ENCODE measurements at places on chromosomes 3 and 15.
A peak's percentile ranks its signal among the peaks of the same experiment; 100 is the strongest.

- peak; percentile 60 for DNase-seq
Observed at GRCh38 chr3:179260949-179261765, 10.2 kb upstream of the KCNMB3 start.

- DNase-seq: no peak
Observed at GRCh38 chr3:141049681-141050080, 1.5 kb upstream of the SPSB4 start.

- DNase-seq: no peak
Observed at GRCh38 chr15:73838831-73839426, 34.4 kb upstream of the TBC1D21 start.

DNA sequence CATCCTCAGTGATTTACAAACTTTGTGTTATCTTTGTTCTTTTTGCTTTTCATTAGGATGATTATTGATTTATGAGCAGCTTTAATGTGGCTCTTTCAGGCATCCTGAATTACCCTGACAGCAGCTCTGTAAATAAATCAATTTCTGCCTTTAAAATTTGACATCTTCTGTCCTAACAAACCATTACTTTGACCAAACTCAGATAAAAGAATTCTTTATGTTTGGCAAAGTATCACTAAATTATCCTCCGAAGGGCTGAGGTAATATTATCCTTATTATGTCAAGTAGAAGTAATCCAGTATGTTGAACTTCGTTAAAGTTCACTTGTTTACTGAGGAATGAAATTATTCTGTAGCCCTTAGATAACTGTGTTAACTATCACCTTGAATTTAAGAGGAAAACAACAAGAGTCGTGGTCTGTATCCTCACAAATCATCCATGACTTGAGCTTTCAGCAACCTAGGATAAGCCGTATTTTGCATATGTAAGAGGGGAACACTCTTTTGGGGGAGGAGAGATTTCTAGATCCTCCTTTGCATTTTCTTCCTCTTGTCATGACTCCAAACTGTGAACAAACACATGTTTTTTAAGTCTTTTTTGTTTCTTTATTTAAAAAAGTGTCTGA lies 173.2 kb upstream of the STAC start:
- no peak for DNase-seq

GRCh38 chr15:22979238-22980188 lies 655 bp downstream of the CYFIP1 start:
- peak; percentile 4 for DNase-seq

DNA sequence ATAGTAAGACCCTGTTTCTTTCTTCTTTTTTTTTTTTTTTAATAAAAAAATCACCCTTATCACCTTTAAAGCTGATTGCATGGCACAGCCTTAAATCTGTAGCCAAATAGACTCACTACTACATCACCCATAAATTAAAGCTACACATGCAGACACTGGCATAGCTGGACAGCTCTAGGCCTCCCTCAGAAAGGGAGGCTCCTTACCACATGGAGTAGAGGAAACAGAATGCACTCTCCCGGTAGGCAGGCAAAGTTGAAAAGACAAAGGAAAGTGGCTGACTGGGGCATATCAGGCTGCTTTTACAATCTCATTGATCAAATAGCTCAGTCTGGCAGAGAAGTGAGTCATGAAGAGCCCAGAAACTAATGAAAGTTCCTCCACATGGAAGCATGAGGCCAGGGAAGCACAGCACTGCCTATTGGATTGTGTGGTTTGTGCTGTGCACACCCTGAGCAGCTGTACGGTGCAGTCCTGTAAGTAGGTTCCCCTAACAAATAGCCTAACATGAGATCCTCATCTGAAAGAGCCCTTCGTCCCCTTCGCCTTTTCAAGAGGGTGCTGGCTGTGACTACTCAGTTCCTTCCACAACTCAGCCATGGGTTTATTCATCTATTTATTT lies 32.7 kb upstream of the FAM98B start:
- DNase-seq: no peak

DNA sequence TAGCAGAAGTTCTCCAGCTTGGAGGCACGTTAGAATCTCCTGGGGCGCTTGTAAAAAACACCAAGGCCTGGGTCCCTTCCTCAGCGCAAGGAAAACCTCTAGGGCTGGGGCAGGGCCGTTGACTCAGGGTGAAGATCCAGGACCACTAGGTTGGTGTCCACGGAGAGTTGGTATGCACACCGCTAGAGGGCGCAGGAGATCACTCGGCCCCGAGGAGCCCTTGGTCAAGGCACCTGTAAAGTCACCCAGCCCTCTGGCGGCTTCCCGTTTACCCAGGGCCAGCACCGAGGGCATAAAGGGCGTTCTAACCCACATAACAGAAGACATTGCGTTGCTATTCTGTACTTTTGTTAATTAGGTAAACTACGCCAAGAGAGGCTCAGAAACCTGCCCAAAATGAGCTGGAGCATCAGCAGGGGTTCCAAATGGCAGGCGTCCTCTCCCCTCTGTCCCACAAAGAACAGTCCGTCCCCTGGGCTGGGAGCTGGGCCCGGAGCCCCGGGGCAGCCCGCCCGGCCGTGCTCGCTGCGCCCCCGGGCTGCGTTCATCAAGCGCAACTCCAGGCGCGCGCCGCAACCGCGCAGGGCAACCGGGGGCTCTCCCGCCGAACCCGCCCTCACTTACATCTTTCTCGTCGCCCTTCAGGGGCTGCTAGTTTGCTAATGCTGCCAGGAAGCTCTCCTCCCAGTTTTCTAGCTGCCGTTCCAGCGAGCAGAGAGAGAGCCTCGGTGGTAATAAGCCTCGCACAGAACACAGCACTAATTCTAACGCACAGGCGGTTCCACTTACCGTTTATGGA lies 332.1 kb downstream of the ARRDC4 start:
- DNase-seq: no peak

- no peak for DNase-seq
Observed at GRCh38 chr15:26081758-26082220, 218.7 kb upstream of the ATP10A start.

- DNase-seq: no peak
Observed at GRCh38 chr3:177960014-177960413, 576.2 kb upstream of the KCNMB2 start.

DNA sequence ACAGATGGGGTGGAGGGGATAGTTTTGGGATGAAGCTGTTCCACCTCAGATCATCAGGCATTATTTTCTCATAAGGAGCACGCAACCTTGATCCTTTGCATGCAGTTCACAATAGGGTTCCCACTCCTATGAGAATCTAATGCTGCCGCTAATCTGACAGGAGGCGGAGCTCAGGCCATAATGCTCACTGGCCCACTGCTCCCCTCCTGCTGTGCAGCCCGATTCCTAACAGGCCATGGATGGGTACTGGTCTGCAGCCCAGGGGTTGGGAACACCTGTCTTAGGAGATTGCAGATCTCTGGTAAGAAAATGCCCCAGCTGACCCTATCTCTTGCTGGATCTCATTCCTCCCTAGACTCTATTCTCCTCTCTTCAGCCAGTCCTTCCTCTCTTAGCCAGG lies 6.8 kb downstream of the CSTA start:
- DNase-seq: no peak

DNA sequence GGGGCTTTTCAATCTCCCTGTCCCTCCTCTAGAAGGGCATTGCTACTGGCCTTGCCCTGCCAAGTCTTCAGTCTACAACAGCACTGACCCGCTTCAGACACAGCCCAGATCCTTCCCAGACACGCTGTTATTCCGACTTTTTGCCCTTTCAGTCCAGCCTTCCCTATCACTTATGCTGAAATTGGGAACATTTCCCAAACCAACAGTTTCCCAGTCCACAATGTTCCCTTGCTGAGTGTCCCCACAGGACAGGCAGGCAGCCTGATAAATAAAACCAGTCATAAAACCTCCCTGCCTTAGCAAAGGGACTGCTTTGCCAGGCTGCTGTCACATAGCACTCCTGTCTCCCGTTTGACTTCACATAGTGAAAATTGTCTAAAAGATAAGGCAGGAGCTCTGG lies 43.5 kb downstream of the GOLGA6L2 start:
- DNase-seq: no peak

DNA sequence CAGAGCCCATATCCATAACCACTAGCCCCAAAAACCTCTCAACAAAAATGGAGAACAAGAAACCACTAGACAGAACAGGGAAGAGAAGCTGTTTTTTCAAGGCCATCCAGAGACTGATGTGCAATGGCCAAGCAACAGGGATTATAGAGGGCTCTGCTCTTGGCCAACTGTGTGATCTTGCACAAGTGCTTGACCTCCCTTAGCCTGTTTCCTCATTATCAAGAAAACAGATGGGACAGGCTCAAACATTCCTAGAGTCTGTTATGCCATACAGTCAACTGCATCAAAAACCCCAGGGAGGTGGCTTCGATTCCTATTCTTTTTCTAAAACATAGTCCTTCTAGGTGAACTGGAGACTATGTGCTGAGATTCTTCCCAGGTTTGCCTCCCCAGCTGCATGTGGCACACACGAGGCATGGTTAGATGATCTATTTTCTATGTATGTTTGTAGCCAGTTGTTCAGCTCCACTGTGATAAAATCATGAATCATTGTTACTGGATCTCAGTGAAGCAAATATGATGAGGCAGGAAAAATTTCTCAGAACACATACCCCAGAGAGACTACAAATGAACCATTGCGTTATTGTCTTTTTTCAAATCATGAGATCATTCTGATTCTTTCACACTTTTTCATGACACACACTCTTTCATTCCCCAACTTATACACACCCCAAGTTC lies 132.9 kb upstream of the TGFBR2 start:
- DNase-seq: no peak

- no peak for DNase-seq
Observed at GRCh38 chr15:31361764-31362515, 35.3 kb downstream of the KLF13 start.

DNA sequence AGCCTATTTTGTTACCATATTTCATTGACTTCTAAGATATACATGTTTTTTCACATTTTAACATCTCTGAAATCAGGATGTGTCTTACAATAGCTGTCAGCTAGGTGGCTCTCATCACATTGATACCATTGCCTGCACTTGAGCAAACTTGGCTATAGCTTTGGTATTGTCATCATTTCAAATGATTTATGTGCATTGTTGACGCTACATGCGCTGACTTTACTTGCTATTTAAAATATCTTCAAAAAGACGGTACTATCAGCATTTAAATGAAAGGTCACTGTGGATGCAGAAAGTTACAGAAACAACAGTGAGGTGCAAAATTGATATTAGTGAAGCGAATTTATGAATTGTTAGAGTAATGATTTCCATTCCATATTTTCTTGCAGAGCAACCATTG lies 54.0 kb upstream of the ABHD2 start:
- DNase-seq: no peak

- DNase-seq: no peak
Observed at GRCh38 chr3:177764377-177764912, 567.2 kb upstream of the TBL1XR1 start.

DNA sequence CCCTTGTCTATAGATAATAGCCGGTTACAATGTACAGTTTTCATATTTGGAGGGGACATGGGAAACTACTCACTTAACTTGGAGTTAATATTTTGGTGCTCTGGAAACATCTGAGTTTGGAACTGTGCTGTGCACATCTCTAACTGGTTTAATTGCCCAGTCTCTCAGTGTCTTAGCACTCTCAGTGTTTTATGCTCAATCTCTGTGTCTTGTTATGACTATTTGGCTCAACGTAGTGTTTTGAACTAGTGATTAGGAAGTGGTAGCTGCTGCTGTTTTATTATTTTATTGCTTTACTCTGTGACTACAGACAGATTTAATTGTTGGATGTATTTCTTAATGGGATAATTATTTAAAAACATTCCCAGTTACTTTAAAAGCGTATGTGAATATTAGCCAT lies 17.0 kb downstream of the FNDC3B start:
- no peak for DNase-seq

DNA sequence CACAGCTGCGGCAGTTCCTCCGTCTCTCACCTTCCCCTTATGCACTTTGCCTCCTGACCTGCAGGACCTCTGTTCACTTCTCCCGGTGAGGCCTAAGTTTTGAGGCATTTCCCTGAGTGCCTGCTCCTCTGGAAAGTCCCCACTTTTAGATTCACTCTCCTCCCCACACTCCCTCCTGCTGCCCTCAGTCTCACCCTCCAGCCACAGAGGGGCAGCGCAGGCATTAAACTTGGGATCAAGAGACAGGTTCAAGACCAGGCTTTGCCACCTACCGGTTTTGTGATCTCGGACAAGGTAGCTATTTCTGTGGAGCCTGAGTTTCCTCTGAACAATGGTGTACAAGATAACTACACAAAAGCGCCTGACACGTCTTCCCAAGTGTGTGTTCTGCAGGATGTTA lies 19.4 kb downstream of the SLC6A11 start:
- no peak for DNase-seq

- peak; percentile 78 for DNase-seq
Observed at GRCh38 chr15:40493089-40493840, 22.5 kb downstream of the CHST14 start.

GRCh38 chr15:31801152-31801551 lies 229.2 kb upstream of the CHRNA7 start:
- DNase-seq: no peak

GRCh38 chr3:158768881-158769543 lies 32.8 kb upstream of the MFSD1 start:
- DNase-seq: no peak

DNA sequence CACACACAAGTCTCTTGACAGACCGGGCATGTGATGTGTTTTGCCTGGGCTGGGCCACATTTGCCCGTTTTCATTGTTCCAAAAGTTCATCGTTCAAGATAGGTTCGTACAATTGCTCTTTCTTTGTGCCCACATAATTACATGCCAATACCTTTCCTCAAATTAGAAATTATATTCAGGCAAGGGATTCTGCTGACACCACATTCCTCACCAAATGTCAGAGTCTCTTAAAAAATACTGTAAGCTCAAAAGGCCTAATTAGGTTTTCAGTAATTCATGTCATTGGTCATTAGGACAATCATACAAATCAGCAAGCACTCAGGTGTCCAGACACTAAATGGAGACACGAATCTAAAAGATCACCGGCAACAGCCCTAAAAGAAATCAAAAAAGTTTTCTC lies 215.3 kb downstream of the ALCAM start:
- DNase-seq: no peak

GRCh38 chr3:129389572-129389937 lies 38.9 kb downstream of the EFCAB12 start:
- no peak for DNase-seq

DNA sequence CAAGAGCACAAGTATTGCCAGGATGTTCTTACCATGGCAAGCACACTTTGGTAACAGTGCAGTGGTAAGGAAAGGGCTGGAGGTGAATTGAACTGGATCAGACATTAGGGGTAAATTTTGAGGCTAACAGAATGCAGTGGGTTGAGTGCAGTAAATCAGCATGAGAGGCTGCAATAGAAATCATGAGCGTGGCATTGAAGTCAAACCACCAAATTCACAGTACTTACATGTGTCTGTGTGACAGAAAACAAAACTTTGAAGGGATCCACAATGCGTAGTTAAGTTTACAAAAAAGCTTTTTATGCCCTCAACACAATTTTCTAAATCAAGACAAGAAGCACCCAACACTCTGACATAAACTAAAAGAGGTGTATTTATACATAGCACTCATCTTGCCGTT lies 428.0 kb upstream of the ARHGEF26 start:
- no peak for DNase-seq

Data from CD4-positive, alpha-beta T cell treated with Interleukin-15 for 4 hours (primary cell).